T-helper 2 cell treated with Interferon-gamma antibody and Interleukin-4, amounts not matched to agents 5 μg/mL and 100 μg/mL, for 36 hours (primary cell): ENCODE measurements at places on chromosomes 12 and 14.
A peak's percentile ranks its signal among the peaks of the same experiment; 100 is the strongest.

DNA sequence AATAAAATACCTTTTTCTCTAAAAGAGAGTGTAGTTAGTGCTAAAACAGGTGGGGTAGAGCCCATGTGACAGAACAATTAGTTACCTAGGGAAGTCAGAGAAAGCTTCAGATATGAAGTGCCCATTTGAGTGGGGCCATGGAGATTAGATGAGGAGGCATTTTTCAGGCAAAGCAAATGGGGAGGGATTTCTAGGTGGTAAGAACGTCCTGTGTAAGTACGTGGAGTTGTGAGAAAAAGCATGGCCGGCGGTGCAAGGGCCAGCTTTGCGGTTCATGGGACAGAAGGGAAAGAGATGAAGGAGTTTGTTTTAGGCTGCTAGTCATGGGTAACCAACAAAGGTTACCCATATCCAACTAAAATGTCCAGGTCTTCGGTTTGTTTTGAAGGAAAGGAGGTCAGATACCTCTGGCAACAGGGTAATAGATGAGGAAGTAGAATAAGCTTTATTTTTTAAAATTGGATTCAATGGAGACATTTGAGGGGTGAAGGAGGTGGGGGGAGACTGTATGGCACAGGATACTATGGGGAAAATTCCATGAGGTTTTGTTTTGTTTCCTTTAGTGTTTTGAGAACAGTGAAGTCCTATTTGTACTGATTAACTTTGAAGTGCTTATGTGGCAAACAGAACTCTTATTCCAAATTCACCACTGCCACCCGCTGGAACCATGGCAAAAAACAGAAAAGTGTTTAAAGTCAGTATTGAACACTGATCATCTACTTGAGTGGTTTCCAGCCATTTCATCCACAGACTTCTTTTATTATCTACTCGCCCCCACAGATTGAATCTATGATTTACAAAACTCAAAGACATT is 10.0 kb upstream of the SNRPF start:
- no peak for DNase-seq
- H3K36me3 ChIP-seq: no peaks in the 10 kb centered on the region
- H3K4me3 ChIP-seq: no peak overlapping the region
- H3K27ac ChIP-seq: no peak overlapping the region
- peaks cover 23% of the 10 kb centered on the region for H3K27me3 ChIP-seq

GRCh38 chr14:90449411-90449810 is 52.6 kb downstream of the CALM1 start:
- no peak overlapping the region for H3K27ac ChIP-seq
- no peak for DNase-seq
- no peaks in the 10 kb centered on the region for H3K4me1 ChIP-seq
- no peak overlapping the region for H3K4me3 ChIP-seq
- no peaks in the 10 kb centered on the region for H3K27me3 ChIP-seq
- no peaks in the 10 kb centered on the region for H3K36me3 ChIP-seq

- H3K4me3 ChIP-seq: no peak overlapping the region
- H3K36me3 ChIP-seq: peaks cover 20% of the 10 kb centered on the region
- H3K27ac ChIP-seq: no peak overlapping the region
- H3K4me1 ChIP-seq: no peaks in the 10 kb centered on the region
These were observed 31.8 kb downstream of the ZNF605 start for GRCh38 chr12:132924356-132924755.

- H3K4me1 ChIP-seq: no peaks in the 10 kb centered on the region
- H3K27me3 ChIP-seq: peaks cover 16% of the 10 kb centered on the region
- no peak for DNase-seq
- H3K4me3 ChIP-seq: no peak overlapping the region
These were observed 23.2 kb upstream of the KIF26A start for GRCh38 chr14:104115131-104115600.

GRCh38 chr12:129570796-129571400 is 332.9 kb downstream of the TMEM132D start:
- no peak for DNase-seq
- no peaks in the 10 kb centered on the region for H3K27me3 ChIP-seq
- no peaks in the 10 kb centered on the region for H3K36me3 ChIP-seq
- H3K4me1 ChIP-seq: no peaks in the 10 kb centered on the region
- no peak overlapping the region for H3K4me3 ChIP-seq
- no peak overlapping the region for H3K27ac ChIP-seq

DNA sequence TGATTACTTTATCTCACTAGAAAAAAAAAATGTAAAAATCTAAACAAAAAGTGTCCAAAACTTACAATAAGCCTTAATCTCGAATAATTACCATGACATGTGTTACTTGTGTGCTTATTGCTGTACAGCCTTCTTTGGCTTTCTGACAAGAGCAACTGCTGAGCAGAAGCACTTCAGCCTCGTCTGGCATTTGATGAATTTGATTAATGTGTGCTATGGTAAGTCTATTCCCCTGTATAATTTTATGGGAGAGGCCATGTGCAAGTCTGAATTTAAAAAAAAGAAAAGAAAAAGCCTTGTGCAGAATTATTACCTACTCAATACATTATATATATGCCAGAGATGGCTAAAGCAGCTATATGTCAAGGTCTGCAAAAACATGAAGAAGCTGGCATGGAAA is 113.9 kb downstream of the AEBP2 start:
- peak overlapping the region; percentile 39 for H3K27ac ChIP-seq
- no peaks in the 10 kb centered on the region for H3K27me3 ChIP-seq

DNA sequence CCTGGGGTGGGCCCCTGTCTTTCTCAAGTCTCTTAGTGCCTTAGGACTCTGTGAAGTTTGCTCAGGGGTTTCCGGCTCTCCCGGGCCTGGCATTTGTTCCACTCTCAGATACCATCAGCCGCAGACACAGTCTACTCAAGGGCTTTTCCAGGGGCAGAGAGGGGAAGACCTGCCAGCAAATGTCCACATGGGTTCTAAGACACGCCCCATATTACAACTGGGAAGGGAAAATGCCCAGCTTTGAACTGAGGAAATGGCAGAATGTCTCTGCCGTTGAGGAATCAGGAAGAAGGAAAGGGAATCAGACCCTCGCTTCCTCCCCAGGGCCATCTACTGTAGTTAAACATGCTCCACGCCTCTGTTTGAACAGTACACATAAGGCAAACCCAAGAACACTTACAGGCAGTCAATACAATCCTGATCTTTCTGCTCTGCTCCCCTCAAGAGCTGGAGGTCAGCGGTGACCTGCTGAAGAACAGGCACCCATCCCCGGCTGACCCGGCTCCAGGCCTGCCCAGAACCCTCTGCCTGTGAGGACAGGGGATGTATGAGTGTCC is 7.9 kb downstream of the CCDC85C start:
- H3K27ac ChIP-seq: no peak overlapping the region
- peaks cover 13% of the 10 kb centered on the region for H3K4me1 ChIP-seq
- no peaks in the 10 kb centered on the region for H3K36me3 ChIP-seq
- no peak overlapping the region for H3K4me3 ChIP-seq

DNA sequence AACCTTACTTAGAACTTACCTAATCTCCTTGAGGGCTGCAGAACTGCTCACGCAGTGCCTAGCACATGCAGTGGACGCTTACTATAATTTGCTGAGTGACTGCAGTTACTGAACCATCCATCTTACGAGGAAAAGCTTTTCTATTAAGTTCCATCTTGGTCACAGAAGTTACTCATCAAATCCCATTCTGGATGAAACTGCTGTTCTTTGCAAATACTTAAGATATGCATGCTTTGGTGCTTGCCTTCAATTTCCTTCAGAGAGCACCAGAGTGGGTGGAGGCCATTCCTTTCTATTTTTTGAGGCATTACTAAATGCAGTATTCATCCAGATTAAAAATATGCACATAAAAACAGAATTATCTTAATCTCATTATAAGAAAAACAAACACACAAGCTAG is 17.7 kb upstream of the PELI2 start:
- H3K36me3 ChIP-seq: no peaks in the 10 kb centered on the region
- H3K4me1 ChIP-seq: no peaks in the 10 kb centered on the region
- H3K27ac ChIP-seq: no peak overlapping the region
- no peak overlapping the region for H3K4me3 ChIP-seq
- no peak for DNase-seq

DNA sequence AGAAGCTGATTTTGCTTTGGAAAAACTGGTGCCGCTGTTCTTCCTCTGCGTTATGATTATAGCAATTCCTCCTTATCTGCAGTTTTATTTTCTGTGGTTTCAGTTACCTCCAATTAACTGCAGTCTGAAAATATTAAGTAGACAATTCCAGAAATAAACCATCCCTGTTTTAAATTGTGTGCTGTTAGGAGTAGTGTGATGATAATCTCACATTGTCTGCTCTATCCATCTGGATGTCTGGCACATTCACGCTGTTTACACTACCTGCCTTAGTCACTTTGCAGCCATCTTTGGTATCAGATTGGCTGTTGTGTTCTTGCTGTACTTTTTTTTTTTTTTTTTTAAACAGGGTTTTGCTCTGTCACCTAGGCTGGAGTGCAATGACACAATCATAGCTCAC is 141.0 kb downstream of the GRIP1 start:
- H3K4me3 ChIP-seq: no peak overlapping the region
- no peaks in the 10 kb centered on the region for H3K36me3 ChIP-seq
- DNase-seq: no peak

DNA sequence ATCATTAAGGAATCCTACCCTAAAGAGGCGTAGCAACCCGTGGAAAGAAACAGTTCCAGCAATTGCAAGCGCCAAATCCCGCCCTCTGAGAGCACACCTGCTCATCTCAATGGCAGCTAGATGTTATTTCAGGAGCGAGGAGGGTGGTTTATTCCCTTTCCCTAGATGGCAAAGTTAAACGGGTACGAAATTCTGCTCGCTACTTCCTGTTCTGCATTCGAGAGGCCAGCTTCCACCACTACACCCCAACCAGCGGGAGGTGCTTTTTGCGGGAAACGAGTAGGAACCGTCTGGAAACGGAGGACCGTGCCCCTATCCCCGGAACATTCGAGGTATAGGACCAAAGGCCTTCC is 536 bp downstream of the VPS29 start:
- H3K27me3 ChIP-seq: peaks cover 4% of the 10 kb centered on the region
- H3K36me3 ChIP-seq: peaks cover 35% of the 10 kb centered on the region
- no peak for DNase-seq
- peak overlapping the region; percentile 98 for H3K27ac ChIP-seq
- peaks cover 27% of the 10 kb centered on the region for H3K4me1 ChIP-seq

- DNase-seq: no peak
- no peak overlapping the region for H3K27ac ChIP-seq
- no peaks in the 10 kb centered on the region for H3K27me3 ChIP-seq
- peaks cover 75% of the 10 kb centered on the region for H3K36me3 ChIP-seq
- no peak overlapping the region for H3K4me3 ChIP-seq
- H3K4me1 ChIP-seq: peaks cover 22% of the 10 kb centered on the region
These were observed 28.3 kb downstream of the DYNC1H1 start for GRCh38 chr14:101992708-101993107.

DNA sequence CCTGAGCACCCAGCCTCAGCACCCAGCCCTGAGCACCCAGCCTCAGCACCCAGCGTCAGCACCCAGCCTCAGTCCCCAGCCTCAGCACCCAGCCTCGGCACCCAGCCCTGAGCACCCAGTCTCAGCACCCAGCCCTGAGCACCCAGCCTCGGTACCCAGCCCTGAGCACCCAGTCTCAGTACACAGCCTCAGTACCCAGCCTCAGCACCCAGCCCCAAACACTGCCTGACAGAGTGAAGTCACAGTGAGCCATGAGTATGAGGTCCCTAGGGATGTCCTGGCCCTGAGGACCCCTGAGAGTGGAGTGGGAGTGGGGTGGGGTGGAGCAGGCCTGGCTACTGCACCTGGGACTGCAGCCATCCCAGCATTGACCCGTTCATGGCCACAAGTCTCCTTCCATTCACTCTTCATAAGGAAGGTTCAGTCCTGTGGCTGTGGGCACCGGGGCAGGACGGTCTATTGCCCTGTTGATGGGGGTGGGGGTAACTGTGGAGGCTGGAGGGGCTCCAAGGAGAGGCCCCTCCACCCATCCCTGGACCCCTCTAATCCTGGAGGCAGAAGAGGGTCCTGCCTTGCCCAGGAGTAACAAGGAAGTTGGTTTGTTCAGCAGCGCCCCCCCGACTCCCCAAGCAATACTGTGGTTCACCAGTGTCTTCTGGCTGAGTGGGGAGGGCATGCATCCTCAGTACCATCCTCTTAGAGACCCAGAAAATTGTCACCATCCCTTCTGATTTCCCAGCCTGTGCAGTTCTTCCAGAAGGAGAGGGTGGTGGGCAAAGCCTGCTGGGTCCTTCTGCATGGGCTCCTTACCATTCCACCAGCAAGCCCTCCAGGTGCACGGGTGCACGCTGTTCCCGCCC is 140.5 kb downstream of the ADGRD1 start:
- DNase-seq: no peak
- H3K27ac ChIP-seq: peak overlapping the region; percentile 77
- H3K36me3 ChIP-seq: no peaks in the 10 kb centered on the region
- peaks cover 15% of the 10 kb centered on the region for H3K4me1 ChIP-seq

DNA sequence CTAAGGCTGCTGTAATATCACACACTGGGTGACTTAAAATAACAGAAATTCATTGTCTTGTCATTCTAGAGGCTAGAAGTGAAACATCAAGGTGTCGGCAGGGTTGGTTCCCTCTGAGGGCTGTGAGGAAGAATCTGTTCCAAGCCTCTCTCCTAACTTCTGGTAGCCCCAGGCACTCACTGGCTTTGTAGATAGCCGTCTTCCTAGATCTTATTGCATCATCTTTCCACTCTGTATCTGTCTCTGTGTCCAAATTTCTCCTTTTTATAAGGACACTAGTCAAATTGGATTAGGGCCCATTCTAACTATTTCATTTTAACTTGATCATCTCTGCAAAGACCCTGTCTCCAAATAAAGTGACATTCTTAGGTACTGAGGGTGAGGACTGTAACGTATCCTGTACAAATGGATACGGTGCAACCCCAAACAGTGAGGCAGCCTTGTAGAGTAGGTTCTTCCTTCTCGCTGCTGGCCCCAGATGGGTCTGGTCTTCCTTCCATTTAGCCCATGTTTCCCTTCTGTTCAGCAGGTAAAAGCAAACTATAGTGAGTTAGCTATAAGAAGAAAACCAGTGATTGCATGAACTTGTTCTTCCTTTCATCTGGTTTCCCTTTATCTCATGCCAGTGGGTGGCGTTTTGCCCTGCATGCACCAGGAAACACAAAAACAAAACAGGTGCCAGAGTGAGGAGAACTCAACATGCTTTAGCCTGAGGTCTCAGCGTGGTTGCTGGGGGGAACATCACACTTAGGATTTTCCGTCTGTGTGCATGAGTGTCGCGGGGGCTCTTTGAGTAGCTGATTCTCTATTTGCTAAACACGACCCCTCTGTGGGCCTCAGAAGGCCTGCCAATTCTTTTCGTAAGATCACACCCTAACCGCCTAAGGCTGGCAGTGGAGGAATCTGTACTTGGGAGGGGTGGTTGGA is 19.5 kb downstream of the TTC9 start:
- peak overlapping the region; percentile 89 for H3K27ac ChIP-seq
- H3K4me1 ChIP-seq: peaks cover 76% of the 10 kb centered on the region
- H3K4me3 ChIP-seq: peak overlapping the region; percentile 82
- no peaks in the 10 kb centered on the region for H3K27me3 ChIP-seq
- peak; percentile 32 for DNase-seq
- peaks cover 39% of the 10 kb centered on the region for H3K36me3 ChIP-seq

DNA sequence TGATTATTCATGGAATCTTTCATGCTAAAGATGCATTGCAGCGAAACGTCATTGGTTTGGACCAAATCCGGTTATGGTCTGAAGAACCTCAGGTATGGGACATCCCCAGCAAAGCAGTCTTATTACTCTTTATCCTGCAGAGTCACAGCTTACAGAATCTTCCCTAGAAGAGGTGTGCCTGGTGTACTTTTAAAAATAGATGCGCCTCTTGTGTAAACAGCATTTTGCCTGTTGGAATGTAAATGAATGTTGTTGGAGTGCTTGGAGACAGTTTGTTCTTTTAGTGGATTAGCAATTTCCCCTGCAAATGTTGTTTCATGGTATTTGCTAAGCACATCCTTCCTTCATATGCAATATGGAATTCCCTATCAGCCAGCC is 242.5 kb downstream of the ZFP36L1 start:
- H3K27me3 ChIP-seq: no peaks in the 10 kb centered on the region
- H3K4me1 ChIP-seq: no peaks in the 10 kb centered on the region
- no peak for DNase-seq
- no peak overlapping the region for H3K4me3 ChIP-seq
- no peak overlapping the region for H3K27ac ChIP-seq
- no peaks in the 10 kb centered on the region for H3K36me3 ChIP-seq
